ENCODE measurements at places on chromosomes 6 and 20.

DNA sequence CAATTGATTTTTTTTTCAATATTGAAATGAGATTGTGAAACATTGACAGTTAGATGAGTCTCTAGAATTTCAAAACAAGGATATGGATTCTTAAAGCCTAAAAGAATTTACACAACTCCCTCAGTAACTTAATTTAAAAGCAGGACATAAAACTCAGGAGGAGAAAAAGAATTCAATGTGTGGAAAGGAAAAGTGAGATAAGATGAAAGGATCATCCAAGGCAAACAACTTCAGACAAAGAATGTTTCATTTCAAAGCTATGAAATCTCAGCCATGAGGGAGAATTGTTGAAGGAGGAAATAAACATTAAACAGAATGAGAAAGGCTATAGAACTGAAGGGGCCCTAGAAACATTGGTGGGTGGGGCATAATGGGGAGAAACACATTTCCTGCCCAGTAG, 191.7 kb upstream of the NOX3 start:
- no peak for DNase-seq

DNA sequence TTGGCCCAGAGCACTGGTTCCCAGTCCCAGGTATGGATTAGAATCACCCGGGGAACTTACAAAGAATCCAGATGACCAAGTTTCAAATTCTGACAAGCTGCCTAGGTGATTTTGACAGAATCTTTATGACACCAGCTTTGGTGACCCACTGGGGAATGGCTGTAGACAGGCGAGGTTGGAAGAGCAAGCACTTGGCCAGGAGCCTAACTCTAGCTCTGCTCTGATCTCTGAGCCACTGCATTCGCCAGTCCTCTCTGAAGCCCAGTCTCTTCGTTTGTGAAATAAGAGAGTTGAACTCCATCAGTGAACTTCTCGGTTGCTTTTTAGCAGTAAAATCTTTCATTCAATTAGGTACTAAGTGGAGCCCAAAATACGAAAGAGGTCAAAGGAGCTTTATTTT, 161.2 kb downstream of the VEGFA start:
- DNase-seq: no peak

DNA sequence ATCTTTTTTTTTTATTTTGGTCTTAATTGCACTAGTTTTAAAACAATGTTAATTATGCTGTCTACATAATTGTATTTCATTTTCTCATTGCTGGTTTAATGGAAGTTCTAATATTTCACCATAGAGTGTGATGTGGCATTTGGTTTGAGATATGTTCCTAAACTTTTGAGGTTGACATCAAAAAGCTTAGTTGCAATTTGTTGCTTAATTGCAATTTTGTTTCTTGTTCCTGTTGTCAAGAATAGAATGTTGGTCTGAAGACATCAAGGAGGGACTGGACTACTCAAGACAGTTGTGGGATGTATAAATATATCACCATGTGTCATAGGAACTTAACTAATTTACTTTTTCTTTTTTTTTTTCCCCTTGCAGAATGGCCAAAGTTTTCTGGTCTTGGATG, 12.5 kb downstream of the HSF2 start:
- DNase-seq: no peak

DNA sequence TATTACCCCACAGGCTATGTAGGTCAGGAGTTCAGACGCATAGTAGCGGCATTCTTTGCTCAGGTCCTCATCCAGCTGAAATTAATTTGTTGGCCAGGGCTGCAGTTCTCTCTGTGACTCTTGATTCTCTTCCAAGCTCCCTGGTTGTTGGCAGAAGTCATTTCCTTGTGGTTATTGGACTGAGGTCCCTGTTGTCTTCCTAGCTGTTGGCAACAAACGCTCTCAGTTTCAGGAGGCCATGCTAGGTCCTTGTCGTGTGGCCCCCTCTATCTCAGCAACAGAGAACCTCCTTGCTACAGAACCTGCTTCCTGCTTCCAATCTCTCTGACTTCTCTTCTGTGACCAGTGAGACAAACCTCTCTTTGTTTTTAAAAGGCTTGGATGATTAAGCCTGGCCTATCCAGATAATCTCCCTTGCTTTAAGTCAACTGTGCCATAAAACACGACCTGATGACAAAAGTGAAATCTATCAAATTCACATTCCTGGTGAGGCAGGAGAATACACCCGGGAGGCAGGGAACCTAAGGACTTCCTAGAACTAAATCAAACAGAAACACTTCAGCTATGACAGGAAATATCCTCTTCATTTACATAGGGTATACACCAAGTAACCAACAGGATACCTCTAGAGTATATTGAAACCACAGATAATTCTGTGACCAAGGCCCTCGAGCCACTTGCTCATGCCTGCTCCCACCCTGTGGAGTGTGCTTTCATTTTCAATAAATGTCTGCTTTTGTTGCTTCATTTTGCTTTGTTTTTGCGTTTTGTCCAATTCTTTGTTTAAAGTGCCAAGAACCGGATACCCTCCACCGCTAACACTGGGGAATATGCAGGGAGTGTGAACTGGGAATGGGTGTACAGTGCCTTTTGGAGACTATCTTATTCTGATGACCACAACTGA, 196.0 kb downstream of the BTBD3 start:
- DNase-seq: no peak

- DNase-seq: no peak
Observed at GRCh38 chr6:69827276-69827893, 30.6 kb upstream of the LMBRD1 start.

DNA sequence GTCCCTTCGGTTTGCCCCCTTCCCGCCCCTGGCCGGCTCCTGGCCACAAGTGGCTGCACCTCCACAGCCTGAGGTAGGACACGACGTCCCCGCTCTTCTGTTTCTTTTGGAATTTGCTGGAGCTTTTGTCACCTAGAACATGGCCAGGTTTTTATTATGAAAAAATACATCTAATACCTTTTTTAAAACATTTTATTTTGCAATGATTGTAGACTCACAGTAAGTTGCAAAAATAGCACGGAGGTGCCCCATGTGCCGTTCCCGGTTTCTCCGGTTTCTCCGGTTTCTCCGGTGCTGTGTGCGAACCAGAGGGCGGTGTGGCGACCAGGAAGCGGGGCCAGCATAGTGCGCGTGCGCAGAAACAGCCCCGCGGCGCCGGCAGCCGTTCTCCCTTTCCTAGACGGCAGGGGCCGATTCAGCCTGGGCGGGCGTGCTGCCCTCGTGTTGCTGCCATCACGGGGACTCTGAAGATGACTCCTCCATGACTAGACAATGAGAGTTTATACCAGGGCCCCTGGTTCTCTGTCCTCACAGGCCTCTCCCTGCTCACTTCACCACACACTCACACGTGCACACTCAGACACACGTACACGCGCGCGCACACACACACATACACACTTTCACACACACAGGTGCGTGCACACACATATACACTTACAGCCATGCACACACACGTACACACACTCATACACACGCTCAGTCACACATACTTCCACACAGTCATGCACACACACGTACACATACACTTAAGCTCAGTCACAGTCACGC, 102.1 kb downstream of the TMEM242 start:
- DNase-seq: no peak

GRCh38 chr6:130888246-130888645, 61.0 kb downstream of the SMLR1 start:
- DNase-seq: no peak

- no peak for DNase-seq
Observed at GRCh38 chr20:58554541-58554940, 39.3 kb upstream of the APCDD1L start.

- no peak for DNase-seq
Observed at GRCh38 chr6:53795340-53795701, 516 bp downstream of the LRRC1 start.

DNA sequence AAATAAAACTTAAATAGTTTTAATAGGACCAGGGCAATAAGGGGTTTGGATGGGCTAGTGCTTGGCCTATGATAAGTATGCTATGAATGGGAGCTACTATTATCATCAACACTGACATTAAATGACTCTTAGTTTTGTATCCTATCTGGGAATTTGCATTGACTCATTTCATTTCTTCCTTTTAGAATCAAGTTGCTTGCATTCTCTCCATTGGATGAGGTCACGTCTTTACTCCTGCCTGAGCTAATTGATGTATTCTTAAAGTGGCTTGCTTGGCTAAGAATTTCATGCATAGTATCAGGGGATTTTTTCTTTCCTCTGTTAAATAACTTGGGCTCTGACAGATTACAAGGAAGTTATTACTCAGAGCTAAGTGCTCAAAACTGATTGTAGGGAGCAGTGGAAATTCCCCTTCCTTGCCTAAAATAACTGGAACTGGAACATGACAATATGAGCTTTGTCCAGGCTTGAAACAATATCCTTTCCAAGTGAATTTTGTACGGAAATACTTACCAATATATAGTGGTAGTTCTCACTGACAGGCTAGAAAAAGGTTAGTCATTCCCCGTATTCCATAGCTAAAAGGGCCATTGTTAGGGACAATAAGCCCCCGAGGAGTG, 169.9 kb downstream of the BCAS1 start:
- DNase-seq: no peak

DNA sequence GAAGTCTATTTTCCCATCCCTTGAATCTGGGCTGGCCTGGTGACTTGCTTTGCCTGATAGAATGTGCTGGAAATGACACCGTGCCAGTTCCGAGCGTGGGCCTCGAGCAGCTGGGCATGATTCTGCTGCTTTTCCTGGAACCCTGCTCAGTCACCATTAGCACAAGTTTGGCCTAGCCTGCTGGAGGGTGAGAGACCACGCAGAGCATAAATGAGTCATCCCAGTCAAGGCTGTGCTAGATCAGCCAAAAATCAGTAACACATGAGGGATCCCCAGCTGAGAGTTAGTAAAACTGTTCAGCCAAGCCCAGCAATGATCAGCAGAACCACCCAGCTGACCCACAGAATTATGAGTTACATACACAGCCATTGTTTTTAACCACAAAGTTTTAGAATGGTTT, 74.8 kb upstream of the TOP1 start:
- DNase-seq: no peak

- DNase-seq: no peak
Observed at GRCh38 chr6:2165286-2165685, 80.1 kb downstream of the GMDS start.

DNA sequence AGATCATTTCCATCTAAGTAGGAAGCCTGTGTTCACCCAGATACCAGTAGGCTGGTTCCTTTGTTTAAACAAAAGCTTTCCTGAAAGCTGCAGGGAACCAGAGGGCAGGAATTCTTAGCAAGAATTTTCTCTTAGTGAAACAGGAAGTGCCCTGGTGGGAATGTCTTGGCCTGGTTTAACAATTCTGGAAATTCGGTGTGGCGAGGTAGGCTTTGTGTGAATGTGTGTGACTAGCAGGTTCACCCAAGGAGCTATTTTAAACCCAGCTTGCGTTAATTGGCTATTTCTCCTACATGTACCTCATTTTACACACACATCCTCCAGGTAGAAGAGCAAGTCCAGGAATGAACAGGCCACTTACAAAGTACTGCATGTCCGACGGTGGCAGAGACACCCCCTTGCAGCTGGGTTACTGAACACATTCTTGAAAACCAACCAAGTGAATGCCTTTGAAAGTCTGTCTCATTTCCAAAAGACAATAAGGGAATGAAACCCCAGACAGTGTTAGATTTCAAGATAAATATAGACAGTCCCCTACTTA, 64.6 kb downstream of the GFOD1 start:
- peak; percentile 89 for DNase-seq

DNA sequence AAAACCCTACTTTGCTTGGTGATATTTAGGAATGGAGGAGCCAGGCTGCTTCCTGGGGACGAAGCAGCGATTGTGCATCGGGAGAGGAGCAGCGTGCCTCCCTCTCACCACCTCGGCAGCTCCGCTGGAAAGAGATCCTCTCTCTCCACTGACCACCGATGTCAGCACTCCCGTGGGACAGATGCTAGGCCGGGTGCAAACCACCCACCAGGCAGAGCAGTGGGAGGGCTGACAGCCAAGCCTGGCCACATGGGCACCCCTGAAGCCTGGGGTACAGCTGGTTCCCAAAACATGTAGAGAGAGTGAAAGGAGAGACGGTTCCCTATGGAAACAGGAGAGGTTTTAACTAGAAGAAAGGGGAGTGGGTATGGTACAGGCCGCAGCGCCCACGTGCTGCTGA, 220.0 kb downstream of the ANKRD60 start:
- DNase-seq: no peak

GRCh38 chr6:436308-437036, 44.9 kb downstream of the IRF4 start:
- DNase-seq: no peak

GRCh38 chr6:51526922-51527321, 560.5 kb downstream of the PKHD1 start:
- no peak for DNase-seq

- no peak for DNase-seq
Observed at GRCh38 chr20:2374346-2375125, 6.2 kb upstream of the TGM6 start.

GRCh38 chr6:91782802-91783201, 1195.9 kb upstream of the MAP3K7 start:
- no peak for DNase-seq

- DNase-seq: peak; percentile 84
Observed at GRCh38 chr6:100464903-100465700, at the start of gene SIM1. Gene SIM1 (minus strand): TSS chr6:100464921. CDS start chr6:100463468, 1,453 bp downstream.

GRCh38 chr20:8077137-8077466, 55.0 kb upstream of the PLCB1 start:
- DNase-seq: no peak

DNA sequence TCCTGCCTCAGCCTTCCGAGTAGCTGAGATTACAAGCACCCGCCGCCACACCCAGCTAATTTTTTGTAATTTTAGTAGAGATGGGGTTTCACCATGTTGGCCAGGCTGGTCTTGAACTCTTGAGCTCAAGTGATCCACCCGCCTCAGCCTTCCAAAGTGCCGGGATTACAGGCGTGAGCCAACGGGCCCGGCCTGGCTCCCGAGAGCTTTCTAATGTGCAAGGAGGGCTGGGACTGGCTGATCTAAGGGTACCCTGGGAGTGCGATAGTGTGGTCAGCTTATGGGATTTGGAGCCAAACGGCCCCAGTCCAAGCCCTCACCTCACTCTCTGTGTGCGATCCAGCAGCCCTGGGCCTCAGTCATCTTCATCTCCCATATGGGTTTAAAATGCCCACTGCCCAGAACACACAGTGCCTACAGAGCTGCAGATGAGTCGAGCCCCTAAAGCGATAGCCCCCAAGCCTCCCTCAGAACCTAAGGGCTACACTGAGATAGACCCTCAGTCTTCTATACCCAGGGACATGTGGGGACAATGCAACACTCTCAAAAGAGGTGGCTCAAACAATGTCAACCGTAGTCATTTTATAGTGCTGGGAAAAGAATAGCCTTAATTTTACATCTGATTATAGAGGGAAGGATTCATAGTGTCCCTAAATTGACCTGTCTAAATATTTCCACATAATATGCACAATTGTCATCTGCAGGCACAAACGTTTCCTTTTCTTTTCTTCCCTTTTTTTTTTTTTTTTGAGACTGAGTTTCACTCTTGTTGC, 50.1 kb downstream of the SSR1 start:
- DNase-seq: no peak

GRCh38 chr20:53833333-53834061, 236.9 kb downstream of the BCAS1 start:
- DNase-seq: no peak
